Progenitor cell of endocrine pancreas (in vitro differentiated cells): ENCODE measurements at places on chromosomes 2 and 18. TPM values are rescaled to one million over a fixed set of nuclear protein-coding genes. Genes with fewer than 3 reads are reported as not detected.
A peak's percentile ranks its signal among the peaks of the same experiment; 100 is the strongest.

The FLACC1 gene
- total RNA-seq = 0.55 and 0.69 TPM in 2 replicates

The IHH gene
- total RNA-seq = 17.3 and 24.1 TPM in 2 replicates

The TMEM17 gene
- 4.8 and 5.9 TPM in 2 replicates for total RNA-seq

- no peak for DNase-seq
Observed at GRCh38 chr2:119123389-119123788, 35.2 kb downstream of the C1QL2 start.

GRCh38 chr18:23897291-23897690 is 117.3 kb upstream of the TTC39C start:
- DNase-seq = no peak

DNA sequence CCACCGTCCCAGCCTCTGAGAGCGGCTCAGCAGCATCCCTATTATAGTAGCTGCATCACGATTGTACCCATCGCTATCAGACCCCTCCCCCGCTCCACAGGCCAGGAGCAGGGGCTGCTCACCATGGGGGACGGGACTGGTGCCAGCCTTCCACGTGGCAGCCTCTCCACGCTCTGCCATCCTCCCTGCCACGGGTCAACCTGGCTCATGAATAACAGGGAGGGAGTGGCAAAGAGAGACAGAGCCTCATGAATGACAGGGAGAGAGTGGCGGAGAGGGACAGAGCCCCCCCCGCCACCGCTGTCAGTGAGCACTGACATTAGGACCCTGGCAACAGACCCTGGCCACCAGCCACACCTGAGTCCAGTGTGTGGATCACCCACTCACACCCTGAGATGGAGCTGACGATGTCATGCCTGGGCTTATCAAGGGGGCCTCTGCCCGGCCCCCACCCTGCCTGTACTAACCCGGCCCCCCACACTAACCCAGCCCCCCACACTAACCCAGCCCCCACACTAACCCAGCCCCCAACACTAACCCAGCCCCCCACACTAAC is 16.9 kb downstream of the CROCC2 start:
- no peak for DNase-seq

GRCh38 chr2:68912732-68913131 is 40.0 kb downstream of the GKN2 start:
- no peak for DNase-seq

- no peak for DNase-seq
Observed at GRCh38 chr2:4693266-4693665, 989.9 kb downstream of the DCDC2C start.

- DNase-seq = peak; percentile 15
Observed at GRCh38 chr2:133265432-133265949, 302.8 kb downstream of the NCKAP5 start.

DNA sequence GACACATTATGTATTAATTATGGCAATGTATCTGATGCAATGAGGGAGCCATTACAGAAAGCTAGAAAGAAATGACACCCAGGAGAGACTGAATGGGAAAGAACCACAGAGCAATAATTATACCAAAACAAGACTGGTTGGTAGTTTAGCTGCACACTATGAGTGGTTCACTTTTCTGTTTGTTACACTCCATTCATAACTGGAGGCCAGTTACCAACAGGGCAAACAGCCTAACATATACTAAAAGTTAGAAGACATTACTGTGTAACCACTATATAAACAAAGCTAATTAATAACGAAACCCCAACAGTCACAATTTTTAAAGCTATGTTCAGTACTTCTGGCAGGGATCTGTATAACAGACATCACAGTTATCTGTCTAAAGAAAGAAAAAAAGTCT is 49.4 kb downstream of the NBAS start:
- DNase-seq = no peak

DNA sequence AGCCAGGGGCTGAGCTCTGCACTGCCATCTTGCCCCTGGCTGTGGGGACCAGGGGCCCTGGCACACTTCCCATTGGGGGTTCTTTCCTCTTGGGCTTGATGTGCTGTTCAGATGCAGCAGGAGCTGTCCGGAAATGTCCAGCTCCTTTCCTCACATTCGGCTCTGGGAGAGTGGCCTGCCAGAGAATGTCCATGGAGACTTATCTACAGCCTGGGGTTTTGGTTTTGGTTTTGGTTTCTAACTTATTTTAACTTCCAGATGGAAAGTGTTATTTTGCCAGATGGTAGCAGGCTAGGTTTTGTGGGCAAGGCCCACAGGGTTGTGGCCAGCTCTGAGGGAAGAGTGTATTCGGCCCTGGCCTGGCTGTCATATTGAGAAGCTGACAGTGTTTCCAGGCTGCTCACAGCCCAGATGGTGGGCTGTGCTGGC is 177.3 kb downstream of the ANKRD30B start:
- no peak for DNase-seq
